Bone marrow (tissue), 2 donors: ENCODE measurements at places on chromosomes 1 and 21.
A peak's percentile ranks its signal among the peaks of the same experiment; 100 is the strongest.

DNA sequence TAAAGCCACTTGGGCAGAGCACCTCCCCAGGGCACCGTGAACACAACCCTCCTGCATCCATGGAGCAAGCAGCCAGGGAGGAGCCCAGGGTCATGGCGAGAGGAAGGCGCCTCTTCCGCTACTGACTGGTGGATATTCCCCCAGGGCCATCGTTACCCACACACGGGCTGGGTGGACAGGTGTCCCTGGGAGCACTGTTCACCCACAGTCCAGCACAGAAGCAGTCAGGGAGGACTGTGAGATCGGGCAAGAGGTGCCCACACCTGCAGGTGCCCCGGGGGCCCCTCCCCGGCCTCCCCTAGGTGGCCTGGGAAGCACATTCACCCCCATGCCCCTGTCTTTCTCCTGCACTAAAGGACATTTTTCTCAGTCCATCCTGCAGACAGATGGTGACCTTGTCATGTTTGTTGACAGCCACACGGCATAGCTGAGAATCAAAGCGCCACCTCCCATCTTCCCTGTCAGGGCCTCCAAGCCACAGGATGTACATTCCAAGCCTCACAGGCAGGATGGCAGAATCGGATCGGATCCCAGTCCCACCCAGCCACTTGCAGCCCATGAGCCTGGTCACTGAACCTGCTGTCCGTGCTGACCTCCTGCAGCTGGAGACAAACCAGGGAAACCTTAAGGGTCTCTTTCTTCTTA, 160.2 kb downstream of the PRDM16 start:
- DNase-seq: no peak

GRCh38 chr21:15928196-15928595, 198.4 kb downstream of the USP25 start:
- no peak for DNase-seq

GRCh38 chr1:186722711-186723309, 42.6 kb upstream of the PTGS2 start:
- peak; percentile 64 for DNase-seq

DNA sequence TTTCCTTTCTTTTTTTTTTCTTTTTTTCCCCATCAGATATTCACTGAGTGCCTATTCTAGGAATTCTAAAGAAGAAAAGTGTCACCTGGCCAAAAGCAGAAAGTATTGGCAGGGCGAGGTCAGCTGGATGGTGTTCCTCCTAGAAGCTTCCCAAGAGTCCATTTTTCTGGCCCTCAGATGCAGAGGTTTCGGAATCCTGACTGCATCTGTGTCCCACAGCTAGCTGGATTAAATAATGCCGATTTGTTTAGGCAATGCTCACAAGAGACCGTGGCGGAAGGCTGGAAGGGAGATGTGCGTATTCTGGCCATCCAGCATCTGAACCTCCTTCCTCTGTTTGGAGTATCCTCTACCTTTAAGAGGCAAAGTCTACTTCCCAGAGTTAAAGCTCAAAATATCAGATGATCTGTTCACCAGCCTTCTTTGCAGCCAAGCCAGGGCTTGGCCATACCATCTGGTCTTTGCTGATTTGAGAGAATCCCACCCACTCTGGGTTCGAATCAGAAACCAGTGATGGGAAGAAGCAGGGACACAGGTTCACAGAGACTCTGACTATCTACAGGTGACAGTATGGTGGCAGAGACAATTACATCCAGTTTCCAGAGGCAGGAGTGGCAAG, 5.4 kb upstream of the TENT5C start:
- DNase-seq: no peak

DNA sequence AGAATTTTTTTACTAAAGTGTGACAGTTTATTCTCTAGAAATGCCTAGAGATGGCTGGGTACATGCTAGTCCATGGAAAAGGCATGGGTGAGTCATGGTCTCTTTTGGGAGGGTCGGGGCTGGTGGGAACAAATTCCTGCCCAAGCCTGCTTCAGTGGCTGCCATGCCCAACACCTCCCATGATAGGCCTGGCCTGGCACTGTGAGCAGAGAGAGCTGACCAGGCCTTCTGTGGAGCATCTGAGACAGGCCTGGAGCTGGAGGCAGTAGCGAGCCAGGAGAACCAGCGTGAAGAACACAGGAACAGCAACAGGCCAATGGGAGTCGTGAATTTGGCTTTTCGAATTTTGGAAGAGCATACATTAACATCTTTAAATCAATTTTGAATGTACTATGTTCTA, 209.2 kb downstream of the SDCCAG8 start:
- DNase-seq: no peak

DNA sequence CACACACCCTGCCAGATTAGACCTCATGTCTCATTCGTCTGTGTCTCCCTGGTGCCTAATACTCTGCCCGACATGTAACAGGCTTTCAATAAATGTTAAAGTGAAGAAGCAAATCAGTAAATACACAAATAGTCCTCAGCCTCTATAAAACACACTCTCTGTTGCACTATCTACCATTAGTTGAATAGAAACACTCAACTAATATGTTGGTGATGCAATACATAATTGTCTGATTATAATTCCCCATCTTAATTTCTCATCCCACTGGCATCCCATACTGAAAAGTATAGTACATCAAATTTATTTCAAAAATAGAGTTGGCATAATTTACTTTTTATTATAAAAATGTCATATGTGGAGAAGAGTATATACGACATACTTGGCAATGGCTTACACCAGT, 162.4 kb downstream of the PAPPA2 start:
- DNase-seq: no peak

DNA sequence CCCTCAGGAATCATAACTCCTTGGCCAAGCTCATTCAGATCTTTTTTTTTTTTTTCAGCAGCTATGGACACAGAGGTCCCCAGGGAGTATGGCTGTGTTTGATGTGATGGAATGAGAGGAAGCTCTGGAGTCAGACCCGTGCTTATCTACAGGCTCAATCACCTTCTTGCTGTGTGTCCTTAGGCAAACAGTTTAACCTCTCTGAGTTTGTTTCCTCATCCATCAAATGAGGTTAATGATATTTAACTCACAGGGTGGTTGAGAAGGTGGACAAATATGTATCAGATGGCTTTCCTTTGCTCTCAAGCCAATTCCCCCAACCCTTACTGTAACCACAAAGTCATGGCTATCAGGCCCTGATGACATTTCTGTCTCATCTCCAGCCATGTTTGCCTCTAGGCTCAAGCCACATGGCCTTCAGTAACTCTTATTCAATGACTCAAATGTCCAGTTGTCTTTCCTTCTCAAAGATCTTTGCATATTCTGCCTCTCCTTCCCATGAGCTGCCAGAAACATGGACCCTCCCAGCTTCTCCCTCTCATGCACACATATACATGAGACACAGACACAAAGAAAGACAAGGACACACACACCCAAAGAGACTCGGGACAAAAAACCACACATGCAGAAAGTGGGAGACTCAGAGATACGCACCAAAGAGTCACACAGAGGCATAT, 303.5 kb upstream of the KAZN start:
- DNase-seq: no peak

- DNase-seq: no peak
Observed at GRCh38 chr1:245378745-245379144, 224.0 kb downstream of the KIF26B start.

DNA sequence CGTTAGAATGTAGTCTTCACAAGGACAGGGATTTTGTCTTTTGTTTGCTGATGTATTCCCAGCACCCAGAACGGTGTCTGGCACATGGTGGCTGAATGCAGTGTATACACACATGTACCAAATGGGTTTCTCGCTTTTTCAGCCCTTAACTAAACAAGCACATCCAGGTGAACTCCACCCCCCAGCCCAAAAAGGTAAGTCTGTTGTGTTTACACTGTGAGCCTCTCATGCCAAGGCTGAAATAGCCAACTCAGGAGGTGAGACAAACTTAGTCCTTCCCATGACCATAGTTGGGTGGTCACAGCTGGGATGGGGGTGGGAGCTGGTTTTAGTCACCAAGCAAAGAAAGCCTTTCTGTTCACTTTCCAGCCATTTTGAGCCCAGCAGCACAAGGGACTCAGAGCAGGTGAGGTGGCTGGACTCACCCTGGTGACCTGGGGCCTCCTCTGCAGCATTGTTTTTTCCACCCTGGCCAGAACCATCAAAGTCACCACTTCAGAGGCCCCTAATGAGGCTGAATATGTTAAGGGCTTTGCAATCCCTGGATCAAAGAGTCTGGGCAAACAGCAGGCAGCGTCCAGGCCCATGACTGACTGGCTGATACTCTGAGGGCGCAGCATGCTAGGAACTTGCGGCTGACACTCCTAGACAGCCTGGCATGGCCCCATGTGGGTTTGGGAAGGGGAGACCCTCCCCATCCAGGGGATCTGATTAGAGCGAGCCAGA, 8.7 kb downstream of the TENT5B start:
- DNase-seq: no peak

DNA sequence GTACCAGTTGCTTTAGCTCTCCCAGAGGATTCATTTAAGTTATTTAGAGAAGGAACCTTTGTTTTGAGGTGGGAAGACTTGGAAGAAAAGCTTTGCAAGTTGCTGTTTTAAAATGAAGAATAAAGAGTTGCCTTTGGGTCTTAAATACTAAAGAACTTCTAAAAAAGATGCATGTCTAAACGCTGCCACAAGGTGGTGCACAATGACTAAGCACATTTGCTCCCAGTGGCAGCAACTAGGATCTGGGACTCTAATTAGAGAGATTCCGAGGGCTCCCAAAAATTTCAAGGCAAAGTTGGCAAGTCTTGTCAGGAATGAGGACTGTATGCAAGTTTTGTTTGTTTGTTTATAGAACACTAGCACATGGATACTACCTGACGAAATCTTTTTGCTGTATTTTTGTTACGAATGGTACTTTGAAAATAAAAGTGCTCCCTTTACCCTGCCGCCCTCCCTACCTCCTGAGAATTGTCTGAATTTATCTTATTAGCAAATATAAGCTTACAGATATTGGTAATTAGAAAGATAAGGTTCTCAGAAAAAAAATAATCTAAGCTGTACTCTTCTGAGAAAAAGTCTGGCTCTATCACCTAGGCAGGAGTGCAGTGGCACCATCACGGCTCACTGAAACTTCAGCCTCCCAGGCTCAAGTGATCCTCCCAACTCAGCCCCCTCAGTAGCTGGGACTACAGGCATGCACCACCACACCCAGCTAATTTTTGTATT, 121.8 kb downstream of the HFM1 start:
- DNase-seq: no peak

DNA sequence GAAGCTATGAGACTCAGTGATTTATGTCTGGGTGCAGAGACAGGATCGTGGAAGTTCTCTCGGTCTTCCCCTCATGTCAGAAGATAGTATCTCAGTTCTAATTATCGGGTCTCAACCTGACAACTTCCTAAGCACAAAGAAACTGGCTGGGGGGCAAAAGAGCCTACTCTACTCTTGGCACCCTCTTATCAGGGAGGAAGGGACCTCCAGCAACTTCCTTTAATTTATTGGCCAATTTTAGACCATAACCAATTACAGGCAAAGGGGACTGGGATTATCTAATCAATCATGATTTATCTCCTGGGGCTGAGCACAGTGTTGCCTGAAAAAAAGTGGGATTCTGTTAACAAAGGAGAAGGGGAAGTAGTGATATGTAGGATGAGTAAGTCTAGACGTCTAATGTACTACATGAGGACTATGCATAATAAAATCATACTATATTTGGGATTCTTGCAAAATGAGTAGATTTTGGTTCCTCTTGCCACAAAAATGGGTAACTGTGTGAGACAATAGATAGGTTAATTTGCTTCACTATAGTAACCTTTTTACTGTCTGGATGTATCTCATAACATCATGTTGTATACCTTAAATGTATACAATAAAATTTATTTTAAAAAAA, 98.8 kb downstream of the ZFYVE9 start:
- DNase-seq: no peak

GRCh38 chr1:55214212-55214933, 791 bp downstream of the USP24 start:
- DNase-seq: no peak

GRCh38 chr1:78301141-78301540, 189.6 kb upstream of the PTGFR start:
- no peak for DNase-seq

- DNase-seq: no peak
Observed at GRCh38 chr1:116766616-116767469, 12.6 kb downstream of the CD2 start.

DNA sequence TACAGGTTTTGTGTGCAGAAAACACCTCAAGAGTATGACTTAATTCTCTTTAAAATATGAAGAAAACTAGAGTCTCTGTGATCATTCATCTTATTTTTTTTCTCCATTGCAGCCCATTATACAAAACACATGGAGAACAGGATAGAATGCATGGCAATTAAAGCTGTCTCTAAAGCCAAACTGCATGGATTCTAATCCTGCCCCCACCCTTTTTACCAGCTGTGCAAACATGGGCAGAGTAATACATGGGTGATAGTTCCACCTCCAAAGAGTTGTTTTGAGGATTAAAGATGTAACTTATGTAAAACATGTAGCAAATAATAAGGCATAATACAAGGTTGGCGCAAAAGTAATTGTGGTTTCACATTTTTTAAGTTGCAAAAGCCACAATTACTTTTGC, 114.4 kb downstream of the CLEC20A start:
- no peak for DNase-seq

- peak; percentile 78 for DNase-seq
Observed at GRCh38 chr1:159924025-159924790, 1.1 kb downstream of the TAGLN2 start.

DNA sequence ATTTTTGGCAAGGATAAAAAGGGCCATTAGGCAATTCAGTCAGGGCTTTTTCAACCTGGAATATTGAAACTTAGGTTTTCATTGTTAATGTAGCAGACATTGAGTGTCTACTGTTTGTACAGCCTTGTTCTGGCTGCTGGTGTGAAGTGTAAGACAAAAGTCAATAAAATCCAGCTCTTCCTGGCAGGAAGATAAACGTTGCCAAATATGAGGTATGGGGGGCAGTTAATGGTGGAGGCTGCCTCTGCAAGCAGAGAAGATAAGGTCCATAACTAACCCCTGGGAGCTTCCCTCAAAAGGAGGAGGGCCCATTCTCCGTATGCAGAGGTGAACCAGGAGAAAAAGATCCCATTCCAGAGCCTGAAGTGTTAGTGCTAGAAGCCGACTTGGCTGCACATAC, 19.5 kb upstream of the SHE start:
- DNase-seq: no peak

GRCh38 chr1:17045150-17045549, 8.7 kb downstream of the SDHB start:
- no peak for DNase-seq
